ENCODE measurements at places on chromosomes 5 and 9. TPM values are rescaled to one million over a fixed set of nuclear protein-coding genes. Genes with fewer than 3 reads are reported as not detected.

Gene IARS1
- total RNA-seq = 302 TPM

Gene ZBED3
- 4.7 TPM for total RNA-seq

Gene CARTPT
- not detected for total RNA-seq

Gene INSL6
- total RNA-seq = not detected

Gene SH3TC2
- total RNA-seq = 9.0 TPM

Gene PDLIM7
- total RNA-seq = 90.2 TPM

Gene PIGO
- total RNA-seq = 10.8 TPM

Gene LHFPL2
- 64.5 TPM for total RNA-seq

Gene C9
- 0.13 TPM for total RNA-seq

Gene SHC3
- 1.7 TPM for total RNA-seq

Gene TRIM36
- 0.43 TPM for total RNA-seq

Gene TXNDC8
- total RNA-seq = not detected

Measured in thoracic aorta endothelial cell (primary cell).